ENCODE measurements at places on chromosomes 11 and 22.

DNA sequence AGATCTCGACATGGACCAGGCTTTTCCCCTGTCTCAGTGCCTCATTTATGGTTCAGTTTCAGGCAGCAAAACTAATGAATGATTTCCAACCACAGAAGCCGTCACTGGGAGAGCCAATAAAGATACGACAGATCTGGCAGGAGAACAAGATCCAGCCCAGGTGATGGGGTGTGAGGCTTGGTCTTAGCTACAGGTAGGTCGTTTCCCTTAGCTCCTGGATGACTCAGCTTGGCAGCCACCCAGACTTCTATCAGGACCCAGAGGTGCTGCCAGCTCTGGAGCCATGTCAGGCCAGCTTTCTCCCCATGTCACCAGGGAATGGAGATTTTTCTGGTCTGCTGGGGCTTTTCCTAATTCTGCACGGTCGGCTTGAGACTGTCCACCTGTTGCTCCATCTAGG is 36.3 kb upstream of the APOBEC3A start:
- DNase-seq = no peak

GRCh38 chr11:44651535-44652155 is 75.1 kb upstream of the TSPAN18 start:
- no peak for DNase-seq

- peak; percentile 73 for DNase-seq
These were observed 32.4 kb downstream of the MCAM start for GRCh38 chr11:119284344-119285157.

DNA sequence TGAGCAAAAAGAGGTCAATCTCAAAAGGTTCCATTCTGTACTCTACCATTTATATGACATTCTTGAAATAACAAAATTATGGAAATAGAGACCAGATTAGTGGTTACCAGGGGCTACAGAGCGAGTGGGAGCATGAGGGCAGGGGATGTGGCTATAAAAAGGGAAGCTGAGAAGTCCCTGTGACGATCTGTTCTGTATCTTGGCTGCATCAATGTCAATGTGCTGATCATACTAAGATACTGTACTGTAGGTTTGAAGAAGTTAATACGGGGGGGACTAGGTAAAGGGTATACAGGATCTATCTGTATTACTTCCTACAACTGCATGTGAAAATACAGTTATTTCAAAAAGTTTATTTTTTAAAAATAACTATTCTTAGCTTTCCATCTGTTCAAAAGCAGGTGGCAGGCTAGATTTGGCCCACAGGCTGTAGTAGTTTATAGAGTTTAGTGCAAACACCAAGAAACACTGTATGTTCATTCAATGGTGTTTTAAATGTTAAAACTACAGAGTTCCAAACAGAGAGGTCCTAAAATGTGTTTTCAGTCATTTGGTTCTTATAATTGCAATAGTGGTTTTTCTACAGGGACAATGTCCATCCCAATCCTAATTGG is 78.2 kb downstream of the SMCO4 start:
- DNase-seq = peak; percentile 41

GRCh38 chr11:12288931-12289666 is 88.3 kb upstream of the PARVA start:
- DNase-seq = no peak

- DNase-seq = no peak
These were observed 11.5 kb upstream of the DKK3 start for GRCh38 chr11:12019866-12020416.

GRCh38 chr22:37138849-37139561 is 10.7 kb downstream of the IL2RB start:
- DNase-seq = no peak

DNA sequence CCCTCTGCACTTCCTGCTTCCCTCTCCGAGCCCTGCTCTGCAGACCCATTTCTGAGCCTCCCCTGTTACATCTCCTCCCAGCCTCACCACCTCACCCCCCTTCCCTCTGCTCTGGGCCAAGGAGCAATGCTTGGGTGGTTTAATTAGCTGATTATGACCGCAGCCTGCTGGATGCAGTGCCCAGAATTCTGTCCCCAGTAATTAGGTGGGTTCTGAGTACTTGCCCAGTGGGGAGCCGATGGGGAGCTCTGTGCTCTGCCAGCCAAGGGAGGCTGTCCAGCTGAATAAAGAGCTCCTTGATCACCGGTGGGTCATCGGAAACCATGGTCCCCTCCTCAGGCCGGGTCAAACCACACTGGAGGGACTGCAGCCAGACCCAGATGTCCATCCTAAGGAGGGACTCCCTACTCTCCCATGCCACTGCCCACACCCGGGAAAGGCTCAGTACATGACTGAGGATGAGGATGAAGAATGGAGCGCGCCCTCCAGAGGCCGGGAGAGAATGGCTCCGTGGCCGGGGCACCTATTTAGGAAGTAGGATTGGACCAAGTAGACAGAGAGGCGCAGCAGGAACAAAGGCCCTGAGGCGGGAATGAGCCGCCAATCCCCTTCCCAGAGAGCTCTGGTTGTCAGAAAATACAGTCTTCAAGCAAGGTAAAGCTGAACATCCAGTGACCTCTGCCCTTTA is 9.1 kb downstream of the ARRB1 start:
- no peak for DNase-seq

Measured in hematopoietic multipotent progenitor cell treated with erythropoietin and hydrocortisone succinate and interleukin-3 and kit ligand, for 6 days (in vitro differentiated cells).